ENCODE measurements at places on chromosomes 12 and 14. TPM values are rescaled to one million over a fixed set of nuclear protein-coding genes. Genes with fewer than 3 reads are reported as not detected.

DNA sequence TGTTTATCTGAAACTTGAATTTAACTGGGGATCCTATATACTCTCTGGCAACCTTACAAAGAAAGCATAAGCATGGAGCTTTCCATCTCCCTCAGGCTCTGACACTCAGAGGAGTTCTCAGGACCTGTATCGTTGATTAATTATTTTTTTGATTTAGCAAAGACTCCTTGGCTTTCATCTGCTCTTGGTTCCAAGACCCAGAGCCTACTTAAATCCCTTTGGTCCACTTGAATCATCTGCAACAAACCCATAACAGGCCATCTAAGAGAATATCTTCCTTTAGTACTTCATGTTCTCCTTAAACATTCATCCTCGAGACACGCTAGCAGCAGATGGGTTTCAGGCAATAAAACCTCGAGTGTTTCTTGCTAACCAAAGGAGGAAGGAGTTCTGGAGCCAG lies 85.4 kb downstream of the ZFP36L1 start:
- DNase-seq = no peak

- no peak for DNase-seq
These were observed 378.9 kb downstream of the TMTC2 start for GRCh38 chr12:83065562-83065961.

DNA sequence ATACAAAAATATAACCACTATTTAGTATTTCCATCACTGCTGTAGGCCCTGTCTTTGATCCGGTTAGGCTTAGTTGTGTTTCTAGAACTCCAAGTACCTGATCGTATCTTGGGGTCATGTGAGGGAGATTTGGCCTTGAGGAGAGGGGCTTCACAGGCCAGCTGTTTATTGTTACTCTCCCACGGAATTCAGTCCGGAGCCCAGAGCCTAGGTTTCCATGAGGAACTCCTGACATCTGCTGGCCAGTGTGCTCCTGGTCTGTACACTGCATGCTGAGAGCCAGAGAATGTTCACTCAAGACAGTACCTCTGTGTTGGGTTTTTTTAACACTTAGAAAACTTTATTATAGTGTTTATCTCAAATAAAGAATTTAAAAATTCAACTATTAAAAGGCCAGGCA lies 341.0 kb upstream of the TMEM132C start:
- peak; percentile 87 for DNase-seq

The RFX4 gene
- 5.5 TPM for polyA plus RNA-seq

GRCh38 chr14:53630336-53630735 lies 326.3 kb downstream of the BMP4 start:
- peak; percentile 67 for DNase-seq

The CCDC92 gene
- 84.2 TPM for polyA plus RNA-seq

The BCL11B gene
- 1.6 TPM for polyA plus RNA-seq

GRCh38 chr12:9240776-9241175 lies 32.6 kb upstream of the PZP start:
- DNase-seq = no peak

- no peak for DNase-seq
These were observed 156.4 kb downstream of the NEDD1 start for GRCh38 chr12:97063292-97063935.

GRCh38 chr12:90970471-90970870 lies 15.5 kb upstream of the CCER1 start:
- DNase-seq = no peak

DNA sequence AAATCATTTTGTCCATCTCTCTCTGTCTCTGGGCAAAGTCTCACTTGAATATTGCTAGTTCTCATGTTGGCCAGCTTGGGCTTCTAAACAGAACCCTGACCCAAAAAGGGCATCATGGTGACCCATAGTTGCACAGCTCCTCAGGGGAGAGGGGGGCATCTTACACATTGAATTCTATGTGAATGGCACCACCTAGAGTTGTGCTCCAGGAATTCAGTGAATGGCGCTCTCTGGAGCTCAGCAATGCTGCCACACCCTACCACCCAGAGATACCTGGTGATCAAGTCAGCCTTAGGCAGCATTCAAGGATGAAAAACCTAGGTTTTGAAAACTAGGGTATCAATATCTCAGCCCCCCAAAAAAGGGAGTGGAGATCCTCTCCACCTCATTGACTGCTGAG lies 50.6 kb downstream of the SMUG1 start:
- no peak for DNase-seq

- DNase-seq = no peak
These were observed 20.8 kb upstream of the NXPH4 start for GRCh38 chr12:57195611-57196371.

- peak; percentile 76 for DNase-seq
These were observed 25.9 kb upstream of the CRIP2 start for GRCh38 chr14:105448706-105449111.

The HOXC5 gene
- not detected for polyA plus RNA-seq

The SIX6 gene
- 5.2 TPM for polyA plus RNA-seq

The MMP17 gene
- 15.5 TPM for polyA plus RNA-seq

DNA sequence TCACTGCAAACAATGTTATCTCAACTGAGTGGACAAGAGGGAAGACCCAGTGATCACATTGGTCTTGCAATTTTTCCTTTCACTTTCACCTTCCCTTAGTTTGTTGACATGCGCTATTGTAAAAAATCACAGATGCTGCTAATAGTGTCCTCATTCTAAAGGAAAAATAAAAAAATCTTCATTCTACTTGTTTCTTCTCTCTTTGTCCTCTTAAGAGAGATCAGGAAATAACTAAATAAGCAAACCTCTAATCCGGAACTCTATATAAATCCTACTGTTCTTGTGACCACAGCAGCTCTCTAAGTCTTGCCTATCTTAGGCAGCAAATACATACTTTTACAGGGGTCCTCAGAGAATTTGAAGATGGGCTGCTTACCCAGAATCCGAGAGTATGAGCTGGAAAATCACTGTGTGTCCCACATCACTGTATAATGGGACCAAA lies 257.7 kb downstream of the NAV3 start:
- DNase-seq = no peak

- DNase-seq = no peak
These were observed 172.8 kb upstream of the KITLG start for GRCh38 chr12:88753066-88753465.

DNA sequence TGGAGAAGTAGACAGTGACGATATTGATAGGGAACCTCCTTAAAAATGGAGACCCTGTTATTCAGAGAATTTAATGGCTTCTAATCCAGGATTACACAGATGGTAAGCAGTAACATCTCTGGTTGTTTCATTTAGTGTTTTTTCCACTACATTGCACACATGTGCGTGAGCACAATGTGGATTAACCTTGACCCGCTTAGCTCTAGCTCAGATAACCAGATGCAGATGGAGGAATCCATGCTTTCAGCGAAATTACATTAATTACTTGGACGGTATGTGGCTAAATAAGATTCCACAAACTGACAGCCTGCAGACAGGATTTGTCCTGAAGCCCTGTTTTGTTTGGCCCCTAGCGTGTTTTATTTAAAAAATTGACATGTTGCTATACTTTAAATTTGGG lies 378.4 kb downstream of the CCDC91 start:
- peak; percentile 42 for DNase-seq

- no peak for DNase-seq
These were observed 27.5 kb downstream of the MMAB start for GRCh38 chr12:109545826-109546225.

DNA sequence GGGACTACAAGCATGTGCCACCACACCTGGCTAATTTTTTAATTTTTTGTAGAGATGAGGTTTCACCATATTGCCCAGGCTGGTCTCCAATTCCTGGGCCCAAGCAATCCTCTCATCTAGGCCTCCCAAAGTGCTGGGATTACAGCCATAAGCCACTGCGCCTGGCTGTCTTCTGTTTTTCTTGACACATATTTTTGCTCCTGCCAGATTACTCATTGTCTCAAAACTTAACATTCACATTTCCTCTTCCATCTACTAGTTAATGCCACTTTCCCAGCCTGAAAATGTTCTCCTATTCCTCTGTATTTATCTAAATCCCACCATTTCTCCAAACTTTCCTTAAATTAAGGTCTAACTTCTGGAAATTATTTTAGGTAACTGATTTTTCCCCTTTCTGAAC lies 36.2 kb upstream of the KCNH3 start:
- no peak for DNase-seq

DNA sequence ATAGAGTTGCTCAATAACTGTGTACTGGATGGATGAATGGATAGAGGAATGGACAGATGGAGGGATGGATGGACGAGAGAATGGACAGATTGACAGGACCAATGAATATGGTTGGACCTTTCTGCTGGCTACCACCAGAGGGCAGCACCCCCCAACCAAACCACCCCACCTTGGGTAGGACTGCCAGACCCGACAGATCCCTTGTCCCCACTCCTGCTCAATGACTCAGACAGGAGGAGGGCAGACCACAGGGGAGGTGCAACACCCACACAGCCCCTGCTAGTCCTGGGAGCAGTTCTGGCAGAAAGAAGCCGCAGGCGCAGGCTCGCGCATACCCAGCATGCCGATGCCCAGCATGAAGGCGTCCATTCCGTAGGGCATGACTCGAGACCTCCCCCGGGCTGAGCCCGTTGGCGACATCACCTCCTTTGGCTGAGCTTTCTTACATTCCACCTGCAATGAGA lies 12.4 kb downstream of the MSI1 start:
- peak; percentile 79 for DNase-seq

The RPGRIP1 gene
- polyA plus RNA-seq = not detected

The ACOT6 gene
- polyA plus RNA-seq = not detected

- peak; percentile 69 for DNase-seq
These were observed 38.2 kb upstream of the EML1 start for GRCh38 chr14:99755068-99755405.

The SYNDIG1L gene
- 0.78 TPM for polyA plus RNA-seq

GRCh38 chr14:98705871-98706300 lies 566.1 kb downstream of the BCL11B start:
- no peak for DNase-seq

DNA sequence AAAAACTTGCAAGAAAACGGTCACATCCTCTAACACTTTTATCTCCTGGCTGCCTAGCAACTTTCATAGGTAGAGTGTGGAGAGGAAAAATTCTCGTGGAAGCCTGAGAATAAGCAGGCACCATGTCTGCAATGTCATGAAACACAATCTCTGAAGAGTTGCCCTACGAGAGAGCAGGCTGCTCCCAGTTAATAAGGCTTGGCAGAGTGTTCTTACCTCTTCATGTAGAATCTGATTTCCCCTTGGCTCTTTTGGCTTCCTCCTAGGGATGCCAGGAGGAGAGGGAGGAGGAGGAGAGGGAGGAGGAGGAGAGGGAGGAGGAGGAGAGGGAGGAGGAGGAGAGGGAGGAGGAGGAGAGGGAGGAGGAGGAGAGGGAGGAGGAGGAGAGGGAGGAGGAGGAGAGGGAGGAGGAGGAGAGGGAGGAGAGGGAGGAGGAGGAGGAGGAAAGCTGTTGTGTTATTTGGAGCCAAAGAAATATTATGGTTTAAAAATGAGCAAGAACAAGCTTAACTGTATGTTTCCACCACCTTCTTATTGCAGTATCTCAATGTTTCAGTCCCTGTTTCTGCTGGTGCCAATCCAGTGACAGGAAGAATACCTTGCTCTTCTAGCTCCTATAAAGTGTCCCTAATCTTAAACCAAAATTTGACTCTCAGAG lies 52.9 kb downstream of the EGLN3 start:
- peak; percentile 58 for DNase-seq

The OLR1 gene
- 0.88 TPM for polyA plus RNA-seq

The OXA1L gene
- polyA plus RNA-seq = 75.1 TPM

The NKX2-1 gene
- 90.6 TPM for polyA plus RNA-seq

The NANOG gene
- not detected for polyA plus RNA-seq

The PLEKHH1 gene
- 43.3 TPM for polyA plus RNA-seq

GRCh38 chr12:92412856-92413255 lies 267.2 kb upstream of the BTG1 start:
- no peak for DNase-seq

The GEMIN2 gene
- 12.2 TPM for polyA plus RNA-seq

DNA sequence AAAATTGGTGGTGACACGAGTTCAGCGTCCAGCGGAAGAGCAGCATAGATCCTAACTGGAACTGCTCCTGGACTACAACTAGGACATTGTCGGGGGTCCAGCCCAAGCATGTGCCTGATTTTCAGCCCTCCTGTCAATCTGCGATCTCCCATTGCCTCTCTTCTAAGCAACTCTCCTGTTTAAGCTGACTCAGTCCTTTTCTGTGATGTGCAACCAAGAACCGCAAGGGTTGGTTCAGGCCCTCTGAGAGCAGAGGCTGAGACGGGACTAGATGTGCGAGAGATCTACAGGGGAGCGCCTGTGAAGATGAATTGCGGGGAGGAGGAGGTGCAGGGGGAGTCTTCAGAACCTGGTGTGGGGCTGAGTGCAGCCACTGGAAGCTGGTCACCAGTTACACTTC lies 3.7 kb upstream of the PAPLN start:
- no peak for DNase-seq

GRCh38 chr12:92511786-92512185 lies 191.0 kb upstream of the PLEKHG7 start:
- no peak for DNase-seq

GRCh38 chr12:10395390-10395998 lies 5.7 kb upstream of the KLRK1 start:
- DNase-seq = peak; percentile 4

GRCh38 chr12:25495331-25496097 lies 57.6 kb downstream of the LMNTD1 start:
- DNase-seq = no peak

DNA sequence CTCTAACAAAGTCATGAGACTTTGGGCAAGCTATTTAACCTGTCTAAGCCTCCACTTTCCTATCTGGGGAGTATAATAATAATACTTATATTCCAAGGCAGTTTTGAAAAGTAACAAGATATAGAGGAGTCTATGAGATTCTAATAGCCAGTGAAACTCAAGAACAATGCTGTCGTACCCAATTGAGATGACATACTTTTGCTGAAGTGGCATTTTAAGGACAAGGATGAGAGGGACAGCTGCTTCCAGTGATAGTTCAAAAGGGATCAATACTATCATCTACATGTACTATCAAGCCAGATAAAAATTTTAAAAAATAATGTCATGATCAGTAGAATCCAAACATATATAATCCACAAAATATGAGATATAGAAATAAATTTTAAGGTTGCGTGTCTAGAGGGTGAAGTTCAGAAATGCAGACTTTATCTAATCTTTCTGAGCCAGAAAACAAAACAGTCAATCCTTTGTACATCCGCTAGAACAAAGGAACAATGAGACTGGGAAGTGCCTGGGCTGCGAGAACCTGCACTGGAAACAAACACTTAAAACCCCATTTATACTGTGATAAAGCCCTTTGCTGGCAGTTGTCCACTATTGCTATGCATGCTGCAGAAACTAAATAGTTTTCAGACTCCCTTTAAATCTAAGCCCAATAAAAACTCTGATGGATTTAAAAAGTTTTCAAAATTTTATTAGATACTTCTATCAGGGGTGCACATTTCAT lies 38.6 kb downstream of the PTPRB start:
- DNase-seq = no peak

The DEGS2 gene
- polyA plus RNA-seq = 3.1 TPM

Measured in brain (organoid and tissue), 16 donors.